AG08395 (cell line): ENCODE measurements at places on chromosomes 3 and 15.

DNA sequence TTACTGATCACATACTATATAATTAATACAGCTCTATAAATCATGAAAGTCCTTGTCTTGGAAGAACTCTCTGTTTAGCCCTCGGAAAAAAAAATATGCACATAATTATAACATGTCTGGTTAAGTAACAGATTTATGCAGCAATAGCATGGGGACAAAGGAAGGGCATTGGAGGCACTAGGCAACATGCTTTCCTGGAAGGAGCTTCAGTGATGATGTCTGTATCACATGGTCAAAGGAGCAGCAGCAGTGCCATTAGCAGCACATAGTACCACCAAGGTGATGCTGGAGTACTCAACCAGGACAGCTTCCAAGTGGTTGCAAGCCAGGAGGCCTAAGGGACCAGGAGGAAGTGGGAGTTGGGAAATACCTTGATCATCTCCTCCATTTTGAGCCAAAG lies 36.3 kb upstream of the PHLDB2 start:
- no peak for DNase-seq

DNA sequence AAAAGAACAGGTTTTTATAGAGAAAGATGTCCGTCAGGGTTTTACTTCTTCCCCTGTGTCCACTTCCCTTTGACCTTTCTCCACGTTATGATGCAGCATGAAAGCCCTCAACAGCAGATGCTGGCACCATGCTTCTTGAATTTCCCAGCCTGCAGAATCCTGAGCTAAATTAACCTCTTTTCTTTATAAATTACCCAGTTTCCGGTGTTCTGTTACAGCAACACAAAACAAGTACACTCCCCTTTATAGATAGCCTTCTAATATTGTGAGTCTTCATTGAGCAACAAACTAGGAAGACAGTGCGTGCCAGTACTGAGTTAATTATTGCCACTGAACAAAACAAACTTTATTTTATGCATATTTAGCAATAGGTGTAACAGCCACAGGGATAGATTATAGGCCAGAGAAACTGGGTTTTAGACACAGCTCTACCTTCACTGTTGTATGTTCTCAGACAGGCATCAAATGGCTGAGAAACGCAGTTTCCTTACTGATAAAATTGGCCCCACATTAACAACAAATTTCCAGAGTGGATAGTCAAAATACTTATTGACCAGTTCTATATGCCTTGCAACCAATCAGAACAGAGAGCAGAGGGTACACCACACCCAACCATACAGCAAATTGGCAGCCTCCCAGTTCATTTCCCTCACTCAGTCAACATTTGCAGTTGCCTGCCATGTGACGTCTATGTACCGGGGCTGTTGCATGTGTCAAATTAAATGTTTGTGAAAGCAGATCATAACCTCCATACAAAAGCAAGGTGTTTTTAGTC lies 14.4 kb upstream of the TBL1XR1 start:
- no peak for DNase-seq

- no peak for DNase-seq
Measured at GRCh38 chr3:181713676-181714612, 2.2 kb downstream of the SOX2 start.

GRCh38 chr15:48946074-48946839 lies 17.5 kb downstream of the SHC4 start:
- DNase-seq, result no peak

GRCh38 chr3:162122405-162122804 lies 625.8 kb downstream of the OTOL1 start:
- peak; percentile 5 for DNase-seq

DNA sequence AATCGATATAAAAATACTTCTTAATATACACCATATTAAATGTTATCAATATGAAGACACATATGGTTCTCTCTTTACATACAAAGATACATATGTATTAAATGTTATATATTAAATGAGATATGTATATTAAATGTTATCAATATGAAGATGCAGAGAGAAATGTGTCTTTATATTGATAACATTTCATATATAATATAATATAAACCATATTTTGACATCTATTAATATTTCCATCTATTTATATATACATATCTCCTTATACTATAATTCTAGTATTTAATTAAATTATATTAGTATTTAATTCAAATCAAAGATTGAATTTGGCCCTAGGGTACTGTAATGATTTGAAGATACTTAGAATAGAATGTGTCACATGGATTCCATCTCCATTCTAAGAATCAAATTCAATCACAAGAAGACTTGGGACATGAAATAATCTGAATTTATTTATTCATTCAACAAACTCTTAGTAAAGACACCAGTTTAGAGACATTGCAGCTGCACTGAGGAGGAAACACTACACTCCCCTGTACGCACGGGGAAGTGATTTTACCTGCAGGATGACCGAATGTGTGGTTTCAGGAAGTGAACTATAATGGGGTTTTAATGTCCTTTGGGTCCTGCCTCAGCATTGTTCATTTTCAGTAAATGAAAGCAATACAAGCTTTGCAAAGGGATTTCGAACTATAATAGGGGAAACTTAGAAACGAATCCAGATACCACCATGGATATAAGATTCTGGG lies 365.1 kb downstream of the MECOM start:
- DNase-seq, result no peak

DNA sequence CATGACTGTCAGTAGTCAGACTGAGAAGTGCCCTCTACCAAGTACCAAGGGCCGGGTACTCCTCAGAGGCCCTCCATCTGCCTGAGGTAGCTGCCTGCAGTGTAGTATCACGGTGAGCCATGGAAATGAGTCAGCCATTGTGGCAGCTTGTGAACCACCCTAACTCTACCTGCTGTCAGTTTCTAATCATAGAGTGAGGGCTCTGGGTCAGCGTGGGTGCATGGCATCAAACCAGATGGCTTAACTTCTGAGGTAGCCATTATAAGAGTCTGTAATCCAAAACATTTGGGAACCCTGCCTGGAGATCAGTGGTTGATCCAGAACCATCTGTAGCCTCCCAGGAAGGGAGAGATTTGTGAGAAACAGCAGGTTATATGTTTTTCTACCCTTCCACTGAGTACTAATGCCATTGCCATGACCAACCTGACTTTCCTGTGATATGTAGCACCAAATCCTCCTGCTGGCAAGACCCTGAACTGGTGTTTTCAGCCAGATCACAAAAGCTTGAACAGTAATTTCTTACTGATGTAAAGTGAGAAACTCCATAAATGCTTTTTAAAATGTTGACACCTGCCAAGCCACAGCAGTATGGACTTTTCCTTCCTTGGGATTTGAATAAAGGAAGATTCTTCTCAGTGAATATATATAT lies 38.9 kb downstream of the ABHD2 start:
- no peak for DNase-seq

GRCh38 chr3:161894657-161895056 lies 398.0 kb downstream of the OTOL1 start:
- DNase-seq, result no peak

- no peak for DNase-seq
Measured at GRCh38 chr3:43071313-43071893, 34.5 kb downstream of the POMGNT2 start.

DNA sequence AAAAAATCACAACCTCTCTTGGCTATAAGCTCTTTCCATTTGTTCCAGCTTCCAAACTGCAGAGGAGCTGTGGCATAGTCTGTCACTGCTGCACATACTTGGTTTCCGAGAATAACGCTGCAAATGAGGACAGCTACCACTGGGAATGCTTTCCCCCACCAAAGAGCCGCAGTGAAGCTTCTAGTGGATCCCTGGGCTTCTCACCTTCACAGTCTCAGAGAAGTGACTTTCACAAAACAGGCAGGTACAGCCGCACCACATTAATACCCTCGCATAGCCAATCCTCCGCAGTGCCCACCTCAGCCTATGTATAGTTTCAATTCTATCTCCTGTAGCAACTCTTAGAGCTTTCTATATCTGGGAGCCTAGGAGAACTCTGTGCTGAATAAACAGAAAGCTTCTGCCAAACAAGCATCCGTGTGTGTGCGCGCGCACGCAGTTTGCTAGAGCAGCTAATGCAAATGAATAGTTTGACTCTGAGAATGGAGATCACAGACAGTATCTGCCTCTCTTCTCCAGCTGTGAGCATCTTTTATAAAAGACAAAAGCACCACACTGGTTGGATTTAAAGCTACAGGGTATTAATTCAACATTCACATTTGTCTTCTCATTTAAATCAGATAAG lies 81.9 kb upstream of the PLXND1 start:
- peak; percentile 60 for DNase-seq

GRCh38 chr3:140344601-140345205 lies 333.2 kb upstream of the TRIM42 start:
- DNase-seq, result no peak

GRCh38 chr3:117298273-117298672 lies 588.7 kb downstream of the TUSC7 start:
- no peak for DNase-seq

DNA sequence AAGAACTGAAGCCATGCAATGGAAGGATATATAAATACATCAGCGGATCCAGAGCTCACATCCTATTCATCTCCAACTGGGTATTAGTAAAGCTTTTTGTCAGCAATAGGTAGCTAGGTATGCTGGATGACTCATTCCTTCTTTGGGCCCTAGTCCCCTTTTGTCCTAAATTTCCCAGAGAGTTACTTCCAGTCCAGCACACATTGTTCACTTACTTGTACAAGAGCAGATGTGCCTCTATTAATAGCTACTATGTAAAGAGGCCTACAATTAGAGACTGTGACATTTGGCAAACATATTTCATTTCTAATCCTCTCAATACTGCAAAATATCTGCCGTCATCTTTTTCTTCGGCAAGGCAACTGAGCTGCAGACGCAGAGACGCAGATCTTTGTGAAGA lies 1.7 kb upstream of the SLC4A7 start:
- no peak for DNase-seq

GRCh38 chr3:48222616-48223513 lies at the start of gene CAMP:
Gene CAMP, plus strand, starts transcription at chr3:48223495. Its CDS starts 17 bp downstream, at chr3:48223512.
- DNase-seq, result no peak

- DNase-seq, result peak; percentile 64
Measured at GRCh38 chr3:126245811-126246727, 65.7 kb upstream of the ALDH1L1 start.

DNA sequence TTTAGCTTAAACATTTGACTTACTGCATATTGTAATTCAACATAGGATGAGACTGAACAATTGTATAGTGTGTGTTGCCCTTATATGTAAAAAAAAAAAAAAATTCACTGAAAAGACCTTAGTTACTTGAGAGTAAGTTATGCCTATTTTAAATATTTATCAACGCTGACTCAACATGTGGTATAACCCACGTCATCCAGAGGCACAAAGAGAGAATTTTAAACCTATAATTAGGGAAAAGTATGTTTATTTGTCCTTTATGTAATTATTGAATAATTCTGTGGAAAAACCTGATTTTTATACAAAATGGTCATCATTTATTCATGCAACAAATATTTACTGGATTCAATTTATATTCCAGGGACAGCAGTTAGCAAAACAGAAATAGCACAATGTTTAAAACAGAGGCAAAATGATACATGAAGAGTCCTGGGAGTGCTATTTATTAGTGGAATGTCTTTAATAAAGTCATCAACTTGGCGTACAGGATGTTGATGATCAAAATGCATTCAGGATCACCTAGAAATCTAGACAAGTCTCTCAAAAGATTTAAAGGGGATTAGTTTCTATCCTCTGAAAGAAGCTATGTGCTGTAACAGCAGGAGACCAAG lies 223.7 kb downstream of the PCCB start:
- peak; percentile 14 for DNase-seq

DNA sequence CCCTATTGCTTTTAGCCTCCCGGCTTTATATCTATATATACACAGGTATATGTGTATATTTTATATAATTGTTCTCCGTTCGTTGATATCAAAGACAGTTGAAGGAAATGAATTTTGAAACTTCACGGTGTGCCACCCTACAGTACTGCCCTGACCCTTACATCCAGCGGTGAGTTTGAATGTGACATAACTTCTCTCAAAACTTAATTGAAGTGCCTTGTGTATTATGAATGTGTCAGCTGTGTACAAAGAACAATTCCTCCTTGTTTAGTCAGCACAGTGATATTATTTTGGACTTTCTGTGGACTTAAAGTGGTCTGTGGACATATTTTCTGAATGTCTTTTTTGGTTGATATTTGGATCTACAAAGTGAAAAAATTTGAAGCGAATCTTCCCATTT lies 220 bp downstream of the TP63 start:
- DNase-seq, result no peak

DNA sequence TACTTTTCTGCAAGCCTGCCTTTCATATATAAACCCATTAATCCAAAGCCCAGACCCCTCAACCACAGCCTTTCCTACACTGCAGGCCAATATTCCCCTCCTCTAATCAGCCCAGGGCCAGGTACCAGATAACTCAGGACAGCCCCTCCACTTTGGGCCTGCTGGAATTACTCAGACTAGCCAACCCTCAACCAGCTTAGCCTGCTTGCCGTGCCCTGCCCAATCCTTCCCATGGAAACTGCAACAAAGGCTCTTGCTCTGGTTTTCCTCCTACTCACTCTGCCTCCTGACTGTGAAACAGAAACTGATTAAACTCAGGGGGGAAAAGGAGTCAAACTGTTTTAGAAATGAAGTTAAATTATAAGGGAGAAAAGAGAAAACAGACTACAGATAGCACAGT lies 248.1 kb downstream of the KLF13 start:
- no peak for DNase-seq

- DNase-seq, result no peak
Measured at GRCh38 chr3:36652104-36652503, 112.2 kb downstream of the DCLK3 start.

DNA sequence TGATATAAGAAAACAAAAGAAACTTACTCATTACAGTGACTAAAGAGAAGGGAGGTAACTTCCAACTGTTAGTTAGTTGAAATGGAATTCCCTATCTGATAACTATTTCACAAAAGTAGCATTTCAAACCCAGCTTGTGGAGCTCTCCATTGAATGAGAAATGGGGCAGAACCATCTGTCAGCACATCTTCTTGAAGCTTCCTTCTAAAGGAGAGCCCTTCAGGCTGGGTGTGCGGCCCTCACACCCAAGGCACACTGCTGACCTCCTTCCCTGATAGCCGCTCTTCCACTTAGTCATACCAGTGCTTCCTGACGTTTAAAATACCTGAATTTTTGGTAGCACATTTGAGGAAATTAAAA lies 28.1 kb upstream of the VEPH1 start:
- no peak for DNase-seq

DNA sequence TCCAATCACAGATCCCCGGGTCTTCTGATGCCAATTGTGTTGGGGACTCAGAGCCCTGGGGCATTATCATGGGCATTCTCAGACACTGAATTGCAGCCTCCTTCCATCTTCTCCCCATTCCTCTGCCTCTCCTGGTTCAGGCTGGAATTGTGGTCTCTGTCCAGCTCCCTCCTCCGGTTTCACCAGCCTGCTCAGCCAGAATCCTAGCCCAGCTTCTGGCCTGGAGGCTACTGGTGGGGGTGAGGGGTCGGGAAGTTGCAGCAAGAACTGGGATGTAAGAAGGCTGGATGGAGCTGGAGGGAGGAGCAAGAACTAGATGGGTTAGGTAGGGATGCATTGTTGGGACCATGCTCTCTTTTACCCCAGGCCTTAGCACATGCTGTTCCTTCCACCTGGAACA lies 53.5 kb downstream of the TLE3 start:
- DNase-seq, result no peak
